ENCODE measurements at places on chromosomes 5 and 9. TPM values are rescaled to one million over a fixed set of nuclear protein-coding genes. Genes with fewer than 3 reads are reported as not detected.

ITGA2 gene
- 2.0 TPM for polyA plus RNA-seq

CCL27 gene
- not detected for polyA plus RNA-seq

OMD gene
- 176 TPM for polyA plus RNA-seq

GFRA3 gene
- not detected for polyA plus RNA-seq

PPP3R2 gene
- not detected for polyA plus RNA-seq

PRELID1 gene
- 91.0 TPM for polyA plus RNA-seq

PCDHGB4 gene
- 2.7 TPM for polyA plus RNA-seq

LCN2 gene
- 5.6 TPM for polyA plus RNA-seq

BTNL3 gene
- not detected for polyA plus RNA-seq

BTNL9 gene
- polyA plus RNA-seq, result 0.75 TPM

GPR151 gene
- not detected for polyA plus RNA-seq

GKAP1 gene
- polyA plus RNA-seq, result 8.2 TPM

All from aorta (tissue), 5 donors.